ENCODE measurements at places on chromosomes 6 and 20. TPM values are rescaled to one million over a fixed set of nuclear protein-coding genes. Genes with fewer than 3 reads are reported as not detected.

DNA sequence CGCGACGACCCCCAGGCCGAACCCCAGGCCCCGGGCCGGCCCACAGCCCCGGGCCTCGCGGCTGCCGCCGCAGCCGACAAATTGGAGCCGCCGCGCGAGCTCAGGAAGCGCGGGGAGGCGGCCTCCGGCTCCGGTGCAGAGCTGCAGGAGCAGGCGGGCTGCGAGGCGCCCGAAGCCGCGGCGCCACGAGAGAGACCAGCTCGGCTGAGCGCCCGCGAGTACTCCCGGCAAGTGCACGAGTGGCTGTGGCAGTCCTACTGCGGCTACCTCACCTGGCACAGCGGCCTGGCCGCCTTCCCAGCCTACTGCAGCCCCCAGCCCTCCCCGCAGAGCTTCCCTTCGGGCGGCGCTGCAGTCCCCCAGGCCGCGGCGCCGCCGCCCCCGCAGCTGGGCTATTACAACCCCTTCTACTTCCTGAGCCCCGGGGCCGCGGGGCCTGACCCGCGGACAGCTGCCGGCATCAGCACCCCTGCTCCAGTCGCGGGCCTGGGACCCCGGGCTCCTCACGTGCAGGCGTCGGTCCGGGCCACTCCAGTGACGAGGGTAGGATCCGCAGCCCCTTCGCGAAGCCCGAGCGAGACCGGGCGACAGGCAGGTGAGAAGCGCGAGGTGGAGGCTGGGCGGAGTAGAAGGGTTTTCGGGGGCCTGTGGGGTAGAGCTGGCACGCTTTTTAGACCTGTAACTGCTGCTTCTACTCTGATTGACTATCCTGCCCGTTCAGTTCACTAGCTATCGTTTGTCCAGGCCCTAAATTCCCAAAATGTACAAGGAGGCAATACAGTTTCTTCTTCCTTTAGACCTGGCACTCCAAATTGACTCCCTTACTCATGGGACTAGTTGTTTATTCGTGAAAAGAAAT is 654 bp downstream of the FAM8A1 start:
- DNase-seq, result peak; percentile 80

- no peak for DNase-seq
Observed at GRCh38 chr6:107032051-107032450, 4.1 kb downstream of the MTRES1 start.

- no peak for DNase-seq
Observed at GRCh38 chr20:63415647-63416391, 54.7 kb upstream of the CHRNA4 start.

- DNase-seq, result no peak
Observed at GRCh38 chr20:49690899-49691620, 22.6 kb downstream of the B4GALT5 start.

GRCh38 chr6:169766921-169767736 is 15.7 kb downstream of the ERMARD start:
- DNase-seq, result no peak

Gene MYMX
- total RNA-seq, result not detected

Gene GNMT
- total RNA-seq, result 0.51 TPM

GRCh38 chr20:17956099-17956685 is 12.4 kb downstream of the SNX5 start:
- DNase-seq, result no peak

- DNase-seq, result no peak
Observed at GRCh38 chr6:52399511-52400312, 20.4 kb upstream of the EFHC1 start.

Gene BTNL2
- total RNA-seq, result not detected

- DNase-seq, result no peak
Observed at GRCh38 chr20:32805721-32806120, 14.0 kb upstream of the MAPRE1 start.

All from heart left ventricle (tissue), 16 donors.